ENCODE measurements at places on chromosomes 1 and 21.

DNA sequence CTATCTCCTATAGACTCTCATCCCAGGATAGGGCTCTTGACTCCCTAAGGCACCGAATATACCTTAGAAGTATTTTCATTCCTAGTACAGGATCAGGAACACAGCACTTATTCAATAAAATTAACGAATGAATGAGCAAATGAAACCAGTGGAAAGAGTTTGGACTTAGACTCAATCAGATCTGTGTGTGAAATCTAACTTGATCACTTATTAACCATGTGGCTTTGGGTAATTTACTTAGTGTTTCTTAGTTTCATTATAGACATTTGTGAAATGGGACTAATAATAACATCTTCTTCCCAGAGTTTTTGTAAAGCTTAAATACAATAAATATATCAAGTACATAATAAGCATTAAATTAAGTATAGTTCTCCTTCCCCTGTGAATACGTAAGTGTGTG lies 230.1 kb downstream of the ADGRL2 start:
- no peak for DNase-seq

DNA sequence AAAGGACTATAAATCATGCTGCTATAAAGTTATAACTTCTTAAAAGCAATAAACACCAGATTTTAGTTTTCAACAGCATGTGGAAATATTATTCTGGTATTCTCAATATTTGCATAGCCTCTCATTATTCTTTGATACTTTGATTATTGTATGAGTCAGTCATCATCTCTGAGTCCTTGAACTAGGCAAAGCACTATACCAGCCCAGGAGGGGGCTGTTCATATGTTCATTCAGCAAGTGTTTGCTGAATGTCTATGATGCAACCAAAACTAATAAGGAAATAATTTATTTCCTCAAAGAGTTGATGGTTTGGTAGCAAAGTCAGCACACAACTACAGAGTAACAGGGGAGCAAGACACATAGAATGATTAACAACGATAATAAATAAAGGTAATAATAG lies 175.6 kb upstream of the C1orf105 start:
- DNase-seq: no peak

DNA sequence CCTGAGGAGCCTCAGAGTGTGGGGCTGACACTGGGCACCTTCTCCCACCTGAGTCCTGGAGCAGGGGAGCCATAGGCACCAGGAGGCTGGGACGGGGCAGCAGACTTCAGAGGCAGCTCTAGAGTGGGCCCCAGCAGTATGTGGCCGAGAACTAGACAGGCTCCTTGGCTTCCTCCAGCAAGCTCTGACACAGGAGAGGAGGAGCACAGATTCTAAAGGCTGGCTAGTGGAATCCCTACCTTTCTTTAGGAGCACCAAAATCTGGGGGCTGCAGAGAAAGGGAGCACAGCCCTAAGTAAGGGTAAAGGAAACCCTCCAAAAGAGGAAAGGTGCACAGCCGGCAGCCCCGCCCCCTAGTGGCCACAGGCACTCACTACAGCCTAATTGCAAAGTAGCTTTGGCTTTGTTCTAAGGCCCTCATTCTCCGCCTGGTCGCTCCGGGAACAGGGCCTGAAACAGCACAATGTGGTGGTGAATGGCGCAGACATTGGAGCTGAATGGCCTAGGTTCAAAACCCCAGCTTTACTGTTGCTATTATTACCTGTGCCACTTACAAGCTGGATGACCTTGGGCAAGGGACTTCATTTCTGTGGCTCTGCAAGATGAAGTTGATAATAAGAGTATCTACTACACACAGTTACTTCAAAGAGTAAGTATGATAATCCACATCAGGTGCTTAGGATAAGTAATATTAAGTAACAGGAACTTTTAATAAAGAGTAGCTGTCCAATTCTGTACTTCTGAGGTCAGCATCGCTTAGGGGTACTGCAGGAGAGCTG lies 8.8 kb upstream of the GUCA2A start:
- peak; percentile 57 for DNase-seq

DNA sequence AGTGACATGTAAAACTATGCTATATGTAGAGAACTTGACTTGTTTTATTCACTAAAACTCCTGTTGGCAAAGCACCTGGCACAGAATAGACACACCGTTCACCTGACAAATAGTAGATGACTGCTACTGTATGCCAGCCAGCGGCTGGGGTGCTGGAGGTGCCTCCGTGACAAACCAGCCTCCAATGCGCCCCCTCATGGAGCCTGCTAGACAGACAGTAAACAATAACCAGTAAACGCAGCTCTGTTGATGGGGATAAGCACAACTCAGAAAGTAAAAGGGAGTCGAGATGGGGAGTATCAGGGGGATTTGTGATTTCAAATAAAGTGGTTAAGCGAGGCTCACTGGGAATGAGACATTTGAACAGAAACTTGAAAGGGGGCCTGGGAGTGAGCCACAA lies 107.2 kb downstream of the PRDM2 start:
- DNase-seq: no peak

DNA sequence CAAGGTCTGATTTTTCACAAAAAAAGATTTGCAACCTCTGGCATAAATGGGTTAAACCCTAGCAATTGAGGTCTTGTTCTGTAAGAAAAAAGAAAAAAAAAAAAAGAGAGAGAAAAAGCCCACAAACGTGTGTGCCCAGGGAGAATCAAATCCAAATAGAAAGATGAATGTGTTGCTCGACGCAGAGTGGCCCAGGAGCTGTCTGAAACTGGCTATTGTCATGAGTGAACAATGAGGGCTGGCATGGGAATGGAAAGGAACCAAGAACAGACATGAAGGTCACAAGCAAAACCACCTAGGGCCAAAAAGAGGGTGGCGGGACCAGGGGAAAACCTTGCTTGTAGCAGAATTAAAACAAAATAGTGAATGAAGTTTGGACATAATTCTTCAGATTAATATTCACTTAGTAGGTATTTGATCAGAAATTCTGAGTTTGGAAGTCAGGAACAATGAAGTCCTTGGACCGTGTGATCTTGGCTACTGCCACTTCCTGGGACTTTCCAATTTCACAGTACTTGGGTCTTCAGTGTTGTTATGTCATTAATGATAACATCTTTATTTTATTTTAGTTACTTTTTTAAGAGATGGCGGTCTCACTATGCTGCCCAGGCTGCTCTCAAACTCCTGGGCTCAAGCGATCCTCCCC lies 3.1 kb downstream of the ENO1 start:
- no peak for DNase-seq

DNA sequence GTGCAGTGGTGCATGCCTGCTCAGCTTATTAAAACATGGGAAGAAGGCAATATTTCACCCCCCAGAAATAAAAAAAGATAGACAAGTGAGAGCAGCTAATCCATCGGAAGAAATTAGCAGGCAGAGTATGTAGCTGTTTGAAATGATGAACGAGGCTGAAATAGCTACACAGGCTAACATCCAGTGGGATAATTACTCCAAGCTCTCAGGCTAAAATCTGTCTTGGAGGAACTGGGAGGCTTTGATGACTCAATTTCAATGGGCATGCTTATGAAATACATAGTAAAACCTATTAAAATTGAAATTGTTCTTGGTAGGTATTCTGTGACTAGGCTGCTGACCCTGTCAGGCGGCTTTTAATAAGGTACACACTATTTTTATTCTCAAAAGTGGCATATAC lies 84.1 kb upstream of the RRP15 start:
- no peak for DNase-seq

DNA sequence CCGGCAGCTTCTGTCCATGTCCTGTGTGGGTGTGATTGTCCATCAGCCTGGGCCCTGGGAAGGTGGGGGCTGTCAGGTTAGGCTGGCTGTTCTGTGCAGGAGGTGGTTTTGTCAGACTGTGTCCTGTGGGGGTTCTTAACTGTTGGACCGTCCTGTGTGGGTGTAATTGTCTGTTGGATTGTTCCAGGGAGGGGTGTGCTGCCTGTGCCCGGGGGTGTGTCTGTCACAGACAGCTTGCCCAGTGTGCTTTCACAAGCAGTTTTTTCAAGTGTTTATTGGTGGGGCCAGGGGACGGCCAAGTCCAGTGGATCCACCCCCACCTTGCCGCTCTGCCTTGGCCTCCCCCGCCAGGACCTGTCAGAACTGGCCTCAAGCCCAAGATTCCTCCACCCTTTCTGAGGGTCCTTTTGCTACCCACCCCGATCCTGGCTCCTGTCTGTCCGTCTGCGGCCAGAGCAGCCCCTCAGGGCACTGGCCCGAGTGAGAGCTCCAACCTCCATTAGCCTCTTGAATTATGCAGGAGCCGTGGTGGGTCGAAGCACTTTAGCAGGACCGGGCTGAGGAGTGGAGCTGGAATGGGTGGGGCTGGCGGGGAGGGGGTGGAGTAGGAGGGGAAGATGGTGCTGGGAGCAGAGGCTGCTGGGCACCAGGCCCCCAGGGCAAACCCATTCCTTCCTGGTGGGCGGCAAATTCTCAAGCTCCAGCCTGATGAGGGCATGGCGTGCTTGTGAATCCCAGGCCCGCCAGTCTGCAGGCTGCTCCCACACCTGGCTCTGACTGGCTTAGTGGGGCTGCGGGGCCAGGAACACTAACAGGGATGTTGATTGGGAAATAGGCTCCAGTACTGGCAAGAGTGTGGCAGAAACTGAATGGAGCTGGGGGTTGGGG lies 47.2 kb downstream of the PTPRF start:
- no peak for DNase-seq

DNA sequence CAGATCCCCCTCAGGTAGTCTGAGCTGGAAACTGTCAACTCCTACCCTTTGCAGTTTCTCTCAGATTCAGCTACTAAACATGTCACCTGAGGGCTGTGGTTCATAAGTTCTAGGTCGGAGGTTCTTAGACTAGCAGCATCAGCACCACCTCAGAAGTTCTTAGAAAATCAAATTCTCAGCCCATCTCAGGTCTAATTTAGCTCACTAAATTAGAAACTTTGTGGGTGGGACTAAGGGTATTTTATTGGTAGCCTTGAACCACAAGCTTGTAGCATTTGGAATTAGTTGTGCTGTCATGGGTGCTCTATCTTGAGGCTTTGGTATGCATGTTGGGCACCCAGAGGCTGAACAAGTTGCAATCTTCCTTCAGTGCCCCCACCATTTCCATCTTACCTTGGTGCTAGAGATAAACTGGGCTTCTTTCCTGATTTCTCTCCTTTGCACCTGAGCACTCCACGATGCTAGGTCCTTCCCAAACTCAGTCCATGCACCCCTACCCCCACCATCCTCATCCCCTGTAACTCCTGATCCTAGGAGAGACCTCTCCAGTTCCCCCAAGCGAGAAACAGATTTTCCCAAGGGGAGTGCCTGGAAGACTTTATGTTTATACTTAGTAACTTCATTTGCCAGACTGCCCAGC lies 54.2 kb downstream of the S1PR1 start:
- no peak for DNase-seq

DNA sequence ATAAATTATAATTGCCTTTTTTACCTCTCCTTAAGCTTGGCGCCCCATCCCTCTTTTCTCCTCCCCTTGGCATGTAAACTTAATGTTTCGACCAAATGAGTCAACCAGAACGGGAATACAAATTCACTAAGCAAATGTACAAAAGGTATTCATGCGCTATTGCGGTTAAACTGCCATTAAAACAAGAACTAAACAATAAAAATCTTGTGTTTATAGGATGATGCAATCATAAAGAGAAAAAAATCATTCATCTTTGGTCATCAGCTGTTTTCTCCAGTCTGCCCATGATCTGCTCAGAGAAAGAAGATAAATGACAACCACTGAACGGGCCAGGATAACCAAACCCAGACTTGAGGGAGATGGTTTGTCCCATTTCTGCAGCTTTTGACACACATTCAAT lies 534.2 kb upstream of the PLXNA2 start:
- no peak for DNase-seq

DNA sequence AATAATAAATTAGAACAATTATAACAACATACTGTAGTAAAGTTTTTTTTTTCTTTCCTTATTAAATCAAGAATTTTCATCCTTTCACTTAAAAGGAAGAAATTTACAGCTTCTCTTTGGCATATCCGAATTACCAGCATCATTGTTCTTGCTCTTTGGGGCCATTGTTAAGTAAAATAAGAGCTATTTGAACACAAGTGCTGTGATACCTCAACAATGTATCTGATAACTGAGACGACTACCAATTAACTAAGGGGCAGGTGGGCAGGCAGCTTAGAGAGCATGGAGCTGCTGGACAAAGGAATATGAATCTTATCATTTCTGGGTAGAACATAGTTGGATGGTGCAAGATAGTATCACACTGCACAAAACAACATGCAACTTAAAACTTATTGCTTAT lies 719.9 kb upstream of the TMPRSS15 start:
- DNase-seq: no peak

DNA sequence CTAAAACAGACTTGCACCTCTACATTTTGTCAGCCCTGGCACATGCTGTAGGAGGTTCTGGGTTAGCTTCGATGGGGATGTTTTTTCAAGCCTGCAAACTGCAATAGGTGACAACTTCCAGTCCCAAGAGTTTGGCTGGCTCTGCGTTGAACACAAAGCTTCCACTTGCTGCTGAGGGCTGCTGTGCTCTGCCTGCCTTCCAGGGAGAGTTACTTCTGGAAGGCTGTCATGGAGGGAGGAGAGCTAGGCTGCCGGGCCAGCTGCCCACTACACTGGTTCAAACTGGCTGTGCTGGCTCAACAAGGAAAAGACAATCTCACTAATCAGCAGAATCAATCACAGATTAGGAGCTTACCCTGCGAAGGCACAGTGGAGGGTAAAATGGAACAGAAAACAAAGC lies 46.7 kb upstream of the PPP2R5A start:
- DNase-seq: no peak
